Fibroblast of gingiva (primary cell): ENCODE measurements at places on chromosomes 16 and 17.

DNA sequence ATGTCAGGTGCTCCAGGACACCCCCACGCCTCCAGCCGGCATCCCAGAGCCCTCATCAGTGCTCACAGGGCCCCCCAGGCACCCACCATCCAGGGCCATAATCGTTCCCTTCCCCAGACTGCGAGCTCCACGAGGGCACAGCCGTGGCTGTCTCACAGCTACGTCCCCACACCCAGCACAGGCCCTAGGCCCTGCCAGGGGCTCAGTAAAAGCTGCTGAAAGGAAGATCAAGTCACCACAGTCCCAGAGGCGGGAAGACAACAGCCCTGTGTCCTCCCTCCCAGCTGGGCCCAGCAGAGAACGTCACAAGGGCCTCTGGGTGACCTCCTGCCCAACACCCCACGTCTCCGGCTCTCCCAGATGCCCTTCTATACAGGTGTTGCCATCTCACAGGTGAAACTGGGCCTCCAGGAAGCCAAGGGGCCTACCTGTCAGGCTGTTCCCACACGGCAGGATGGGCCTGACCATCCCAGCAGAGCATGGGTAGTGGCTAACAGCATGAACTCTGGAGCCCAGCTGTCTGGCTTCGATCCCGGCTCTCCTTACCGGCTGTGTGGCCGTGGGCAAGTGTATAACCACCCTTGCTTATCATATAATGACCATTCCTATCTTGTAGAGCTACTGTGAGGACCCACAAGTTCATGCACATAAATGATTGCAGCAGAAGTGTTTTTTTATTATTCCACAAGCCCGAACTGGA lies 17.9 kb downstream of the ARL2BP start:
- DNase-seq, result no peak

GRCh38 chr16:31198207-31198882 lies 4.2 kb downstream of the PYCARD start:
- no peak for DNase-seq

DNA sequence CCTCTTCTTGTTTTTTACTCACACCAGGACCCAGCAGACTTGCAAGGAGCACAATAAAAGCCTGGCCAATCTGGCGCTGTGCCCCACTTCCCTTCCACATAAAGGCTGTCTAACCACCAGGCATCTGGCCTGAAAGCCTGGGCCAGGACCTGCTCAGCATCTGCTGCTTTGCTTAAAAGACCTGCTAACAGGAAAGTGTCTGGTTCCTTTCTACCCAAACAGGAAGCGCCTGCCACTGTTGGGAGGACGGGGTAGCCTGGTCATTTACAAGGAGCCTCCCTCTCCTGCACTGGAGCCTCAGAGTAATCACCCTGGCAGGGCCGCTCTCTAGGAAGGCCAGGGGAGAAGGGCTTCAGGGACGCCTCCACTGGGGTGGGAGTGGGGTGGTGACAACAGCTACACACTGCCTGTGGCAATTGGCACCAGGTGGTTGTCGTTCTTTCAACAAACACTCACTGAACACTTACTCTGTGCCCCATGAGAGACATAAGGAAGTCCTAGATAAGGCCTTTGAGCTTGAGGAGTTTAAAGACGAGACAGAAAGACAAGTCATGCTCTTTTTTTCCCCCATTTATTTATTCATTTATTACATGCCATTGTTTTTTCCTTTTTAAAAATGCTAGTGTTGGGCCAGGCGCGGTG lies 6.3 kb upstream of the MMP28 start:
- peak; percentile 27 for DNase-seq

DNA sequence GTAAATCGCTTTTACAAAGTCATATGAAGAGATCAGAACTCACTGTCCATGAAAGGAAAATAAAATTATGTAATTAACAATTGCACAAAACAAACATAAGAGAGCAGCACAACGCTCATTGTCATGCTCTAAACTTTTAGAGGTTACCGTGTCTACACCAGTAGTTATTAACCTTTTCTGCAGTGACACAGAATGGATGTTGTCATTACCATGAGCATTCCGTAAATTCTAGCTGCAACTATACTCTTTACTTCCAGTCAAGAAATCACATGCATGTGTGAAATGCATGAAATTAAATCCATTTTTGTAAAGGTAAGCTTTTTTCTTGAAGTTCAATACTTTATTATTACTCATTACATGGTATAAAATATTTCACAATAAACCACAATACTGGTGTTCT lies 38.2 kb downstream of the USP32 start:
- DNase-seq, result peak; percentile 6

- DNase-seq, result no peak
Measured at GRCh38 chr16:50434872-50435478, 66.2 kb upstream of the BRD7 start.

DNA sequence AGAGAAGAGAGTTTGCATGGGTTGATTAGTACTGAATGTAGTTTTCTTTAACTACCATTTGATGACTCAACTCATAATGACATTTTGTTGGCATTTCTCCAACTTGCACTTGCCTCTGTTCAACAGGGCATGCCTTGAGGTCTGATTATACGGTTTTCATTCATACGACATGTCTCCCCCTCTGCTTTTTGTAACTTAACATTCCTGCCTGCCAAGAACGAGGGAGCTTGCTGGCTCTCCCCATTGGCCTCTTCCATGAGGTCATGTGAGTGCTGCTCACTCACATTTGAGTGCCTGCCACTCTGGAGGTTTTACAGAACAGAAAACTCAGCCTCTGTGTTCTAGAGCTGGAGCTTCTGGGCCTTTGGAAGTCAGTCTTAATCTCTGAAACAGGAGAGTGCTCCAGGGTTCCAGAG lies 19.7 kb downstream of the MAP2K6 start:
- DNase-seq, result no peak

DNA sequence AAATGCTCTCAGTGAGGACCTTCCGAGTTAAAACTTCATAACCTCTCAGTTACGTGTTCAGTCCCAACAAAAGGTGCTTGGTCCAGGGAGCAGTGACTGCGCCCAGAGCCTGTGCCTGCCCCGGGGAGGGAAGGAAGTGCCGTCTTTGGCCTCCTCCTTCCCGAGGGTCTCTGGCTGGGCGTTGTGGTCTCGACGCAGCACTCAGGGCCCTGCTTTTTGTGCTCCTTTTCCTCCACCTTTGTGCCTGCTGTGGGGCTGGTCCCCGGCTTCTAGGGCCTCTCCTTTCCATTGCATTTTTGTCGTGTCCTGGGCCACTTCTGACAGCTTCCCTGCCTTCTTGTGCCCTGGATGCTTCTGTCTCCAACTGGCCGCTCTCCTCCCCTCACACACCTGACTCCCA lies 29.1 kb downstream of the CRAMP1 start:
- DNase-seq, result no peak

GRCh38 chr17:4742133-4742532 lies 2.4 kb upstream of the CXCL16 start:
- DNase-seq, result no peak

GRCh38 chr17:59778996-59779395 lies 71.5 kb downstream of the VMP1 start:
- no peak for DNase-seq

DNA sequence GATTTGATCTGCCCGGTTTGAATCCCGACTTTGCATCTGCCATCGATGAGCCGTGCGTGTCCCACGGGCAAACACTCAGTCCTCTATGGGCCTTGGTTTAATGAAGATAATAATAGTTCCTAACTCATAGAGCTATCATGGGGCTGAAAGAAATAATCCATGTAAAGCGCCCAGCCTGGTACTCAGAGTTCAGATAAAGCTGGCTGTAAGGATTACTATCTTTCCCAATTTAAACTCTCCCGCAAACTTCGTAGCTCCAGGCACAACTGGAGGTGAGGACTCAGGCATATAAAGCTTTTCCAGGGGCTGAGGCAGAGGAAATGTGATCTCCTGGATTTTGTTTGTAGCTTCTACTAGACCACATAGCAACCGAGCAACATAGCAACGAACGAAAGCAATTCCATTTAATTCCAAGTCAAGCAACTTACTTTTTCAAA lies 16.3 kb downstream of the ALOX15 start:
- DNase-seq, result peak; percentile 16

DNA sequence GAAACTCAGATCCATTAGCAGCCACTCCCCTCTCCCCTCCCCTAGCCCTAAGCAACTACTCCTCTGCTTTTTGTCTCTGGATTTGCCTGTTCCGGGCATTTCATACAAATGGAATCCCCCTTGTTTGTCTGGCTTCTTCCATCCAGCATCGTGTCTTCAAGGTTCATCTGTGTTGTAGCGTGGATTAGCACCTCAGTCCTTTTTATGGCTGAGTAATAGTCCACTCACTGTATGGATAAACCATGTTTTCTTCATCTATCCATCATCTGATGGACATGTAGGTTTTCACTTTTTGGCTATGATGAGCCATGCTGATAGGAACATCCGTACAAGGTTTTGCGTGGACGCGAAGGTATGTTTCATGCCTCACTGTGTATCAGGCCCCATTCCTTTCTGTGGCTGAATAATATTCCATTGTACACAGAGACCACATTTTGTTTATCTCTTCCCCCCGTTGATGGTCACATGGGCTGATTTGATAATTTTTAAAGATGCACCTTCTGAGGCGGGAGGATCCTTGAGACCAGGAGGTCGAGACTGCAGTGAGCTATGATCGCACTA lies 8.9 kb upstream of the GSE1 start:
- no peak for DNase-seq

DNA sequence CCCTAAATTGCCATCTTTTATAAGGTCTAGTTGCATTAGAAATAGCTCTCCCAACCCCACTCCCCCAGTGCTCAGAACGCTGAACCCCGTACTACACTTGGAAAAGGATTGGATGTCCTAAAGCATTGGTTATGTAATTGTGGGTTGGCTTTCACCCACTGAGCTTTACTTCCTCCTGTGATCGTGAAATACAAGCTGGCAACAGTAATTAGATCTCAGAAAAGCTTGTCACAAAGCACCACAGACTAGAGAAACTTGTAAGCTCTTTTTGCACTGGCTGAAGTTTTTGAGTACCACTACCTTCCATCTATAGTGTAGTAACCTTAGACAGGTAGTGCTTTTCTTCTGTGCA lies 54.4 kb downstream of the SIAH1 start:
- DNase-seq, result no peak

GRCh38 chr17:40953881-40954280 lies 12.9 kb downstream of the KRT39 start:
- DNase-seq, result peak; percentile 79

DNA sequence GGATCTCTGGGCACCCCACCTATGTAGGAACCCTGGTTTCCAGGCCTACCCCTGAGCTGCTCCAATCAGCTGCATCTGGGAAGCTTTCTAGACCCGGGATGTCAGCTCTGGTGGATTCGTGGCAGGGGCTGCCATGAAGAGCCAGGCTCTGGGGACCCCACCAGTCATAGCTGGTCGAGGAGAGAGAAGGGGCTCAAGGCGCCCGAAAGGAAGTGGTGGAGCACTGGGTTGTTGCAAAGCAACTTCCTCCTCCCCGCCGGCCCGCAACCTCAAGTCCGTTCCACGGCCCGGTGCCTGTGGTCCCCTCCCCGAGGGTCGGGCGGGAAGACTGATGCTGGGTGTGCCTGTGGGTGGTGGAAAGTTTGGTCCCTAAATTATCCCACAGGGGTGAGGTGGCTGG lies 10.2 kb downstream of the TBKBP1 start:
- DNase-seq, result no peak

- DNase-seq, result no peak
Measured at GRCh38 chr16:72797621-72798020, 250.3 kb downstream of the ZFHX3 start.

- DNase-seq, result no peak
Measured at GRCh38 chr16:71513302-71513701, 12.9 kb upstream of the CHST4 start.

DNA sequence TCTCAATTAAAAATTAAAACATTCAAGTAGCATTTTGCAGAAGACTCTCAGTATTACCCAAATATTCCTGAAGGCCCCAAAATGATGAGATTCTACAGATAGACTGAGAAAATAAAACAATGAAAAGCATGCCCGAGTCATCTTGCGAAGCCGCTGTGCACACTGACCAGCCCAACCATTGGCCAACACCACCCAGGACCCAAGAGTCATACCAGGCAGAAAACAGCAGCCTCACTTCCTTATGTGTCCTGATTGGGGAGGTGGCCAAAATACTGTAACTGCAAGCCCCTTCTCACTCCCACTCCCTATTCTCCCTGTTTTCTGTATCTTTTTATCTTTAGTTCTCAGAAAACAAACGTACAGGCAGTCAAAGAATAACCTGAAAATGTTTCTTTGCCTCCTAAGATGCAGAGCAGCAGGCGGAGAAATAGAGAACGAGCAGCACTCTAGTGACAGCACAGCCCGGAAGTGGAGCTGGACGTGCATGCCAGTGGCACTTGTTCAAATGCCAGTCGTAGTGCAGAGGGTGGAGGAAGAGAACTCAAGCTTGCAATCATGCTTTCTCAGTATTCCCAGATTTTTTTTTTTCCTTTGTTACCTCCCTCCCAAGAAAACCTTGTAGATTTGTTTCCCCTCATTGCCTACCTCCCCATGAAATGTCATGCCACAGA lies 182.3 kb upstream of the SOX9 start:
- no peak for DNase-seq

DNA sequence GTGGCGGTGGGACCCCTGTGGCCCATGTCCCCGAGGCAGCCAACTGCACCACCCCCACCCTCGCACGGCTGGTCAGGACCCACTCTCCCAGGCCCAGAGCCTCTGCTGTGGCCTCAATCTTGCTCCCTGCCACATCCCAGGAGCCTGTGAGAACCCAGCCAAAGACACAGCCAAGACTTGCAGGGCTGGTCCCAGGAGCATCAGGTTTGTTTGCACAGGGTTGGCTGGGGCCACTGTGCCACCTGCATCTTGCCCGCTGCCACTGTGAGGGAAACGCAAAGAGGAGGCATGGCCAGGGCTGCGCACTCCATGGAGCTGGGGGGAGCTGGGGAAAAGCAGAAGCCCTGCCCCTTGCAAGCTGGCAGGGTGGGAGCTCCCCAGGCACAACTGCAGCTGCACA lies 92.5 kb downstream of the SSH2 start:
- no peak for DNase-seq

DNA sequence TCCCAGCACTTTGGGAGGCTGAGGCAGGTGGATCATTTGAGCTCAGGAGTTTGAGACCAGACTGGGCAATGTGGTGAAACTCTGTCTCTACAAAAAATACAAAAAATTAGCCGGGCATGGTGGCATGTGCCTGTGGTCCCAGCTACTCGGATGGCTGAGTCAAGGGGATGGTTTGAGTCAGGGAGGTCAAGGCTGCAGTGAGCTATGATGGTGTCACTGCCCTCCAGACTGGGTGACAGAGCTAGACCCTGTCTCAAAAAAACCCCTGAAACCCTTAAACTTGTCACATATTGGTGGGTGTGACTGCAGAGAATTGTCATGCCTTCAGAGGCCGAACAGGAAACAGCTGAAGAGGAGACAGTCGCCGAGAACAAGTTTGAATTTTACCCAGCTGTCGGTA lies 13.4 kb downstream of the RPTOR start:
- no peak for DNase-seq

- no peak for DNase-seq
Measured at GRCh38 chr16:22194707-22195444, 11.2 kb upstream of the EEF2K start.
